ENCODE measurements at places on chromosomes 2 and 18. TPM values are rescaled to one million over a fixed set of nuclear protein-coding genes. Genes with fewer than 3 reads are reported as not detected.

DNA sequence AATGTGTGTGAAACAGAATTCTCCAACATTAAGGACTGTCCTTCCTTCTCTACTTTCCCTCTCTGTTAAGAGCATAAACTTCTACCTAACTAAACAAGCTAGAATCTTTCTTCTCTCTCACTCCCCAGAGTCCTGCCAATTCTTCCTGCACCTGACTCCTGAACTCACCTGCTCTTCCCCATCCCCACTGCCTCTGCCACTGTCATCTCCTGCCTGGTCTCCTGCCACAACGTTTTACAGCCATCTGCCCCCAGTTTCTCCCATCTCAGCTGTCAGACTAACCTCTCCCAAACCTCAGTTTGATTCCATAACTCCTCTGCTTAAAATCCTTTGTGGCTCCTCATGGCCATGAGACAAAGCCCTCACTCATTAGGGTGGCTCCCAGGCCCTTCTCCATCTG is 288.3 kb upstream of the FBXO11 start:
- H3K27ac ChIP-seq, result no peak overlapping the region
- H3K4me1 ChIP-seq, result peaks cover 13% of the 10 kb centered on the region
- H3K36me3 ChIP-seq, result no peaks in the 10 kb centered on the region
- DNase-seq, result no peak

DNA sequence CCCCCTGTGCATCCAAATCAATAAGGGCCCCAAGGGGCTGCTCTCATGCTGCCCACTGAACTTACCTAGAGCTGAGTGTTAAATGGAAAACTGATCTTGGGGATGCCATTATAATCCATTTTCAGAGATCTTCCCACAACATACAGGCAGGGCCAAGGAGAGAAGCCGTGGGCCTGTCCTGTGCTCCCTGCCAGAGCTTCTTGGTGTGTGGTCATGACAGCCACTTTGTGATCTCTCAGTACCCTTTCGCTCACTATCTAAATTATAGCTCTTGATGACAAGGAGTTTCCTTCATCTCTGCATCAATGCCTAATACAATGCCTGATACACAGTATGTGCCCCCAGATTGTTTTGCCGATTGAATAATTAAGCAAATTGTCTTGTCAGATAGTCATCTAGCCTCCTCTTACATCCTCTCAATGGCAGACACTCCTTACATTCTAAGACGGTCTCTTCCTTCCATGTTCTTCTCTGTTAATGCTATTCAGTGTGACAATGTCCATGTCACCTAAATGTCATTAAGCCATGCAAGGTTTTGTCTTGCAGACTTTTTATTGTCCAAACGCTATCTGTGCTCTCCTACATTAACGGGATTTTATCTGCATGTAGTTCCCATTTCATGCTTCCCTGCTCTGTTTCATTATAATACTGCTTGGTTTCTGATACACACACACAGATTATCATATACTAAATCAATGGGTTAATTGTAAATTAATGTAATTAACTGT is 5.9 kb downstream of the CSRNP3 start:
- no peak for DNase-seq
- H3K4me1 ChIP-seq, result peaks cover under 1% of the 10 kb centered on the region
- no peak overlapping the region for H3K27ac ChIP-seq
- H3K36me3 ChIP-seq, result no peaks in the 10 kb centered on the region
- H3K4me3 ChIP-seq, result no peak overlapping the region
- H3K27me3 ChIP-seq, result no peaks in the 10 kb centered on the region

GRCh38 chr2:42906557-42907411 is 114.4 kb upstream of the HAAO start:
- no peak for DNase-seq
- H3K36me3 ChIP-seq, result no peaks in the 10 kb centered on the region
- peaks cover 2% of the 10 kb centered on the region for H3K4me1 ChIP-seq
- no peak overlapping the region for H3K4me3 ChIP-seq

GRCh38 chr2:132279344-132279743 is 117.6 kb upstream of the ANKRD30BL start:
- H3K36me3 ChIP-seq, result no peaks in the 10 kb centered on the region
- H3K4me3 ChIP-seq, result no peak overlapping the region
- H3K4me1 ChIP-seq, result no peaks in the 10 kb centered on the region
- no peaks in the 10 kb centered on the region for H3K27me3 ChIP-seq
- H3K27ac ChIP-seq, result no peak overlapping the region
- no peak for DNase-seq

Gene CCDC68
- 14.6 TPM for total RNA-seq

Gene GNAL
- total RNA-seq, result 0.92 TPM

GRCh38 chr2:188130317-188130716 is 161.4 kb upstream of the GULP1 start:
- no peaks in the 10 kb centered on the region for H3K4me1 ChIP-seq
- no peak overlapping the region for H3K27ac ChIP-seq
- H3K27me3 ChIP-seq, result no peaks in the 10 kb centered on the region

Gene LAMA3
- total RNA-seq, result 0.28 TPM

- H3K27me3 ChIP-seq, result no peaks in the 10 kb centered on the region
- no peak overlapping the region for H3K4me3 ChIP-seq
- no peaks in the 10 kb centered on the region for H3K36me3 ChIP-seq
Measured at GRCh38 chr2:100959225-100959880, 42.7 kb upstream of the RPL31 start.

Gene WIPF1
- 7.3 TPM for total RNA-seq

Measured in liver (tissue), 10 donors.